ENCODE measurements at places on chromosomes 5 and 9.

GRCh38 chr9:87708546-87708945, 17.4 kb upstream of the CTSL start:
- DNase-seq, result no peak

DNA sequence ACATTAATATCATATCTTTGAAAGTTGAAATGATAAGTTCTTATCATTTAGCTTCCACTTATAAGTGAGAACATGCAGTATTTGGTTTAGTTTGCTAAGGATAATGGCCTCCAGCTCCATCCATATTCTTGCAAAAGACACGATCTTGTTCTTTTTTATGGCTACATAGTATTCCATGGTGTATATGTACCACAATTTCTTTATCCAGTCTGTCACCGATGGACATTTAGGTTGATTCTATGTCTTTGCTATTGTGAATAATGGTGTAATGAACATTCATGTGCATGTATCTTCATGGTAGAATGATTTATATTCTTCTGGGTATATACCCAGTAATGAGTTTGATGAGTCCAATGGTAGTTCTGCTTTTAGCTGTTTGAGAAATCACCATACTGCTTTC, 135.0 kb upstream of the PRR16 start:
- no peak for DNase-seq

DNA sequence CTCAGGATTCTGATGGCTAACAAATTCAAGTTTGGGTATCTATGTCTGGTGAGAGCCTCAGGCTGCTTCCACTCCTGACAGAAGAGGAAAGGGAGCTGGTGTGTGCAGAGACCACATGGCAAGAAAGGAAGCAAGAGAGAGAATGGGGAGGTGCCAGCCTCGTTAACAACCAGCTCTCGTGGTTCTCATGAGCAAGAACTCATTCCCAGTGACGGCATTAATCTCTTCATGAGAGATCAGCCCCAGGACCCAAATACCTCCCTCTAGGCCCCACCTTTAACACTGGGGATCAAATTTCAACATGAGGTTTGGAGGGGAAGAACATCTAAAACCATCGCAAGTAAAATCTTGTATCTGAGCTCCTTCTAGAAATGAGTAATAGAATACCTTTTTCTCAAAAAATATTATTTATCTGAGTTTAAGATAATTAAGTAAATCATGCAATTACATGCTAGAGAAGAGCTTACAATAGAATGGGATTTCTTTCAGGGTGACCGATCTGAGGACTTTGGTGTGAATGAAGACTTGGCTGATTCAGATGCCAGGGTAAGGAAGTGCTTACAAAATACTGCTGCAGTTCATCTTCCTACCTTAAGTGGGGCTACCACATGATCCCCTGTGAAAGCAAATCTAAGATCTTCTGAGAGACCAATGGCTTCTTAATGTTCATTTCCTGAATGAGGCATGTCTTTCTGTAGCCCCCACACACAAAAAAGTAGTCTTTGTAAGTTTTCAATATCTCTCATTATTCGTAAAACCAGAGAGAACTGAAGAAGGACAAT, 11.5 kb downstream of the ANXA1 start:
- DNase-seq, result no peak

- no peak for DNase-seq
These were observed 231.0 kb downstream of the ARHGEF28 start for GRCh38 chr5:73856997-73857396.

- DNase-seq, result no peak
These were observed 338.2 kb upstream of the TARS1 start for GRCh38 chr5:33102551-33102950.

DNA sequence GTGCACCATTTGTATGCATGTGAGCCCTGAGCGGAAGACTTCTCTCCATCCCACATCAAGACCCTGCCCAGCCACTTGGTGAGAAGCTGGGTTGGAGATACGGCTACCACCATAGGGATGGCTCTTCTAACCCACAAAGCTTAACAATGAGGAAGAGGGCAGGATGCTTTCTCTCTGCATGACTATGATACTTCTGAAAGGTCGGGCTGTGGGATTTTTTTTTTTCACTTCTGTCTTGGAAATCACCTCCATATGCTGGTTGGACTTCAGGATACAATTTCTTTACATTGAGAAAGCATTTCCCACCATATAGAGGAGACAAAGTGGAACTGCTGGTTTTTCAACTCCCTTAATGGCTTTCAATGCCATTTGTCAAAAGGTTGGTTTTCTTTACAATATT, 30.5 kb downstream of the ZNF366 start:
- peak; percentile 8 for DNase-seq

GRCh38 chr5:16600946-16601345, 15.9 kb downstream of the RETREG1 start:
- no peak for DNase-seq

GRCh38 chr9:14311956-14312685, 1.8 kb downstream of the NFIB start:
- no peak for DNase-seq

DNA sequence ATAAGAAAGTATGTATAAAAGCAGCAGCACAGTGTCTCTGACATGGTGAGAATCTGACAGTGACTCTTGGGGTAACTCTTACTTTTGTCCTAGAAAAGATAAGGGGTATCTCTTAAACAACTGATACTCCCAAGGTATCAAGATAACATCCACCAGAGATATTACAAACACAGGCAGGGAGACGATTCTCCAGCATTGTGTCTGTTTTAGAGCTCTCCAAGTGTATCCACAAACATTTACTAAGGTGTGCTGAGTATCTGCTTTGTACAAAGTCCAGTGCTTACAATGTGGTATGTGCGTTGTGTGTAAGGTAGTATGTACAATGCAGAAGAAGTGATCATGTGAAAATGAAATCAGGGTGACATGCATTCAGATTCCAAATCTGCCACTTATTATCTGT, 4.4 kb upstream of the TMEM245 start:
- no peak for DNase-seq

DNA sequence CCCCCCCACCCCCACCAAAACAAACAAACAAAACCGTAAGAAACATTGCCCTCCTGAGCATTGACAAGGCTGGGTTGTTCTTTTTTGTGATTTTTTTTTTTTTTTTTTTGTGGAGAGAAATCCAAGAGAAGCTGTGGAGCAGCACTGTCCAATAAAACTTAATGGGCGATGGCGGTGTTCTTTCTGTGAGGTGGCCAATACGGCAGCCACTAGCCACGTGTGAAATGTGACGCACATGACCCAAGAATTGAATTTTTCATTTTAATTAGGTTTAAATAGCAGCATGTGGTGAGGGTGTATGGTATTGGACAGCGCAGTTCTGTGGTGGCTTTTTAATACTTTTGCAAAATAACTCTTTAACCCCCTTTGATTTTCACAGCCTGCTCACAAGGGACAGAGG, 251.1 kb downstream of the PDZD2 start:
- DNase-seq, result no peak

DNA sequence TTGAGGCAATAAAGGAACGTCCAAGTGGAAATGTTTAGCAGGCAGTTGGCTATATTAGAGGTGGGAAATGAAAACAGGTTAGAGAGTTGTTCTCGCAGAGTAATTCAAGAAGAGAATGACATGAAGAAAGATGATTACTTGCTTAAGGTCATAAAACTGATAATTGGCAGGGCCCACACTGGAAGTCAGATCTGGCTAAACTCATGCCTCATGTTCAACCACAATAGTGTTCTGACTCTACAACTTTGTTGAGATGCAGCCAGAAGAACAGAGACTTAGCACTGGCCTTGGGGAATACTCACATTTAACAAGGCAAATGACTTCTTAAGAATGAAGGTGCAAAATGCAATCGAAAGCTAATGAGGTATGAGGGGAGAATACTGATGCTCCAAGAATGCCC, 27.2 kb upstream of the TNFSF8 start:
- DNase-seq, result no peak

DNA sequence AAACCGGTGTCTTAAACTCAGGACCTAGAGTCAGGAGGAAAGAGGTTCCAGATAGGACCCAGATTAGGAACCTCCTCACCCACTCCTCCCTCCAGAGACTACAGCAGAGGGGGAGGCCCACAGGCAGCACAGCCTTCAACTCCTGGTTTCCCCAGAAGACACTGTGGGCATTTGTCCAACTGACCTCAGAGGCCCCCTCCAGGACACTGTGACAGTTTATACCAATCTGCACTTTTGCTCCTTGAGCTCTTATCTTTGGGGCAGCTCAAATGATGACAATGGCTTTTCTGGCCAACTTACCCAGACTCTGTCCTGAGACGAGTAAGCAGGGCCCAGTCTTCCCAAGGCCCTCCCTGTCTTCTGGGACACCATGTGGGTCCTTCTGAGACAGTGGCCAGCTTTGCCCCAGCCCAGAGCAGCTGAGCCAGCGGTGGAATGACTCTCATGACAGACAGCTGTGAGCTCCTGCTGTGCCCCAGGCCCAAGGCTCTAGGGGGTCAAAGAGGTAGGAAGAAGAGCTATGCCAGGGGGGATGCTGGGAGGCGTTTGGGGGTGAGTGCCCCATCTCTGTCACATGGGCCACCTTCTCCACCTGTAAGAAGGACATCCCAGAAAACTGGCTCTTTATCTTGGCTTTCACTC, 14.3 kb downstream of the OR2V2 start:
- DNase-seq, result no peak

- DNase-seq, result no peak
These were observed 88.1 kb downstream of the CNTLN start for GRCh38 chr9:17222932-17223331.

DNA sequence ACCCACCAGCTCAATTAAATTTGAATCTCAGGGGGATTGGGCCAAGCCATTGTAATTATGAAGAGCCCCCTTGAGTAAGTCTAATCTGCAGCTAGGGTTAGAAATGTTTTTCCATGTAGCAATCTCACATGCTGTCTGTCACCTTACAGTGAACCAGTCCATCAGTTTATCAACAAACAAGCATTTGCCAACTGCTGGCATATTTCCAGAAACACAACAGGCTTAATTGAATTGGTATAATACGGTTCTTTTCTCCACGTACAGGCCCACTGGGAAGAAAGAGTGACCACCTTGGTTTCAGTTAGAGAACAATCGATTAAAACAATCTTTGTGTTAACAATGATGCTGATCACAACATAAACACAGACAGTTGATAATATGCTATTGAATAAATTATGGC, 67.4 kb downstream of the NSUN2 start:
- no peak for DNase-seq

- no peak for DNase-seq
These were observed 63.7 kb upstream of the FANCC start for GRCh38 chr9:95381221-95381620.

DNA sequence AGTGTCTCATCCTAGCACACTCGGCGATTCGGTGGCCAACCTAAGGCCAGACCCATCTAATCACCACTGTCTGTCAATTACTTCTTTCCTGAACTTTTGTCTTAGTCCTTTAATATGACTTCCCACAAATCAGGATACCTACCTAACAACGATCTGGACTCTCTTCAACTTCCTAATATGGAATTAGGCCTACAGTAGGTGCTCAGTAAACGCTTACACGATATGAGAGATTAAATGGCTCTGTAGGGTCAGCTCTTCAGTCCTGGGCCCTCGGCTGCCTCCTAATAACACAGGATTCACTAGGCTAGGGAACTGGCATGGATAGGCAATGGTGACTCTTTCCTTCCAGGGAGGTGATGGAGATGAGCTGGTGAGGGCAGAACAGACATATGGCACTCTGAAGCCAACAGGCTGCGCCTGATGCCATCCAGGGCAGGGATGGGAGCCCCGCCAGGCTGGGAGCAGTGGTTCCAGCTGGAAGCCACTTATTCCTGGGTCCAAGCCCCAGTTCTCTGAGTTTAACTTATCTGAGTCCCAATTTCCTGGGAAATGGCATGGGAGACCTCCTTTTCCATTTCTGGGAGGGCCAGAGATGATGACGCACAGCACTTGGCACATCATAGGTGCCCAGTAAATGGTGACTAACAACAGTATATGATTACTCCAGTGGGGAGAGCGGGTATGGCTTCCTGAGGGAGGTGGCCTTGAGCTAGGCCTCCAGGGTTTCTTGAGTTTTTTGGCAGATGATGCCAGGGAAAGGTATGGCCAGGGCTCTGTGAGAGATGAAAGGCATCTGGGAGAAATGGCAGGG, 7.3 kb downstream of the PDGFRB start:
- DNase-seq, result no peak

DNA sequence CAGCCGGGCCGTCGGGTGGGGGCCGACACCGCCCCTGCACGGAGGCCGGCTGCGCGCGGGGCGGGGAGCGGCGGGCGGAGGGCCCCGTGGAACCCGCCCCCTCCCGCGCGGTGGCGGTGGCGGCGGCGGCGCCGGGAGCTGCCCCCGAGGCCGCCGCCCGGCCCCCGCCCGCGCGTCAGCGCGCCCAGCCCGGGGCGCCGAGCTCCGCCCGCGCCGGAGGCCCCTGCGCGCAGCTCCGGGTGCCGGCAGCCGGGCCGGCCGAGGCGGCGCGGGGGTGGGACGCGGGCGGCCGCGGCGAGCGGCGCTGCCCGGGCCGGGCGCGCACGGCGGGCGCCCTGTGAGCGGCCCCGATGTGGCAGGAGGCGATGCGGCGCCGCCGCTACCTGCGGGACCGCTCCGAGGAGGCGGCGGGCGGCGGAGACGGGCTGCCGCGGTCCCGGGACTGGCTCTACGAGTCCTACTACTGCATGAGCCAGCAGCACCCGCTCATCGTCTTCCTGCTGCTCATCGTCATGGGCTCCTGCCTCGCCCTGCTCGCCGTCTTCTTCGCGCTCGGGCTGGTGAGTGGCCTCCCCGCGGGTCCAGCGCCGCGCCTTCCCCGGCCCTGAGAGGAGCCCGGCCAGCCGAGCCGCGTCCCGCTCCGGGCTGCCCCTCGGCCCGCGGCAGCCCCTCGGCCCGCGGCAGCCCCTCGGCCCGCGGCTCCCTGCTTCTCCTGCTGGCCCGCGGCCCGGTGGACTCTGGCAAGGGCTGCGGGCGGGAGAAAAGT, at the start of gene ADCY2:
ADCY2 (plus strand) TSS at position 192 of the 766 bp plus-strand sequence; CDS start at position 351, 159 bp downstream.
- DNase-seq, result no peak

- DNase-seq, result no peak
These were observed 26.7 kb upstream of the GRIA1 start for GRCh38 chr5:153463806-153464205.

- no peak for DNase-seq
These were observed 36.2 kb upstream of the GZMA start for GRCh38 chr5:55066277-55066676.

GRCh38 chr5:39099831-39100230, 25.6 kb upstream of the RICTOR start:
- DNase-seq, result no peak

DNA sequence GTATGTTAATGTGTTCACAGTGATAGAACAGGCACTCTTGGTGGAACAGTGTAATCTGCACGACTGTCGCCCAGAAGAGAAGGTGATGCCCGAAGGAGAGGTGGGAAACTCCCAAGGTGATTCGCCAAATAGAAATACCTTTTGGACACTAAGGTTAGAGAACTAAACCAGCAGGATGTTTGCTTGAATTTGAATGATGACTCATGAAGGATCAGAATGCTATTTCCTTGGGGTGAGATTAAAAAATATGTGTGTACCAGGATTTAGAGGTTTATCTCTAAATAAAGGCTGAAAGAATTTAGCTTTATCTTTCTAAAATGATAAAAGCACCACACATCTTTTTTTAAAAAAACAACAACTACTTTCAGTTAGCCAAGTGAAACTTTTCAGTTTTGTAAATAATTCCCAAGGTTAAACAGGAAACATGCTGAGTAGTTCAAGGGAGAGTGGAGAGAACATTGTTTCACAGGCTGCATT, 297.4 kb upstream of the TAS2R1 start:
- no peak for DNase-seq
